NCI-H345 (cell line): ENCODE measurements at places on chromosomes 3 and 15.
A peak's percentile ranks its signal among the peaks of the same experiment; 100 is the strongest.

- DNase-seq: no peak
Measured at GRCh38 chr3:10721101-10721500, 94.9 kb upstream of the SLC6A11 start.

DNA sequence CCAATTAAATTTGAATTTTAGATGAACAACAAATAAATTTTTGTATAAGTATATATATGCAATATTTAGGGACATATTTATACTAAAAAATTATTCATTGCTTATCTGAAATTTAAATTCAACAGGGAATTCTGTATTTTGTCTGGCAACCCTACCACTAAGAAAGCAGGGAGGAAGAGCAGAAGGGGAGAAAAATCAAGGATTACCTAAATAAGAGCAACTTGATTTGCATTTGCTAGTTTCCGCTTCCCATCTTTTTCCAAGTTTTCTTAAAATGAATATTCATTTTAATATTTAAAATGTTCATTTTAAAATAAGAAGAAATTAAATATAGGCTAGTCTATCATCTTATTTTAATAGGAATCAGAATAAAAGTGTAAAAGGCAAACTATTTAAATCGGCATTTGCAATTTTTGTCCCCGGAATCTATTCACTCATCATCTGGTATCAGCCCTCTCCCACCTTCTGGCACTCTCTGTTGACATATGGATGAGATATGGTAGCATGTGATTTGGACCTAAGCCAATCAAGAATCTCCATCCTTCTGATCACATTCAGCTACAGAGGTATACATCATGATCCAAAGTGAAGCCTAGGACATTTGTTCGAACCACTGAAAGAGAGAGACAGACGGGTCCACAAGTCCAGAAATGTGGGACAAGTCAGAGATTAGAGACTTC lies 82.6 kb downstream of the TRANK1 start:
- DNase-seq: no peak

- DNase-seq: no peak
Measured at GRCh38 chr3:17431484-17432045, 310.9 kb downstream of the TBC1D5 start.

- DNase-seq: no peak
Measured at GRCh38 chr3:65350801-65351476, 663.1 kb upstream of the ADAMTS9 start.

GRCh38 chr3:101848326-101848725 lies 988 bp upstream of the NFKBIZ start:
- DNase-seq: no peak

- no peak for DNase-seq
Measured at GRCh38 chr15:68197661-68198437, 7.3 kb downstream of the CALML4 start.

DNA sequence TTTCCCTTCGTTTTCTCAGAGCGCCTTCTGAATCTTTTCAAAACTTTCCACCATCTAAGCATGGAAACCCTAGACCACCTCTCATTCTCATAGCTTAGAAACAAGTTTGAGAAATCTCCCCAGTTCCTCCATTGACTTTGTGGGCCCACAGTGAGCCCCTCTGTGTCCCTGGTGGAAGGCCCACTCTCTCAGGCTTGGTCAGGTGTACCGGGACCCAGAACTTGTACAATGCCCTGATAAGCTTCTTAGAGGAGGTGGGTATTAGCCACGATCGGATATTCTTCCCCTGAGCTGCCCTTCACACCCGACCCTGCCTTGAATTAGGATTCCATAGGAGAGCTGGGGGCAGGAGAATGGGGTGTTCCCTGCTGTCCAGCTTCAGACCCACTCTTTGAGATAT lies at the start of gene SLC24A1:
SLC24A1 (plus strand) TSS at position 301 of the 400 bp plus-strand sequence. CDS start 2,143 bp downstream, outside the sequence.
- DNase-seq: no peak

GRCh38 chr15:68930268-68931022 lies at the start of gene SPESP1:
SPESP1 (plus strand) TSS chr15:68930525; CDS start chr15:68930654, 129 bp downstream.
- DNase-seq: no peak

DNA sequence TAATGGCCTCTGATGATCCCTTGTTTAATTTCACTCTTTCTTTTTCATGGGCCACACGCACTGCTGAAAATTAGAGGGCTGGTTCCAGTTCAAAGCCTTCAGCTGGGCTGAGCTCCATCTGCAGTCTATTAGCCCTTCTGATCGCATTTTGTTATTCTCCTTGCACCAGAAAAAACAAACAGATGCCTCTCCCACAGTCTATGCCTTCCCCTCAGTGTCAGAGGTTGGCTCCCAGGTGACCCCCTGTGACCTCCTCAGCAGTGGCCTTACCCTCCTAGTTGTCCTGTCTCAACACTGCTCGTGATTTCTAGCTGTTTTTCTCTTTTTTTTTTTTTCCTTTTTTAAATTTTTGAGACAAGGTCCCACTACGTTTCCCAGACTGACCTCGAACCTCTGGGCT lies 77.1 kb upstream of the PRTG start:
- peak; percentile 57 for DNase-seq

DNA sequence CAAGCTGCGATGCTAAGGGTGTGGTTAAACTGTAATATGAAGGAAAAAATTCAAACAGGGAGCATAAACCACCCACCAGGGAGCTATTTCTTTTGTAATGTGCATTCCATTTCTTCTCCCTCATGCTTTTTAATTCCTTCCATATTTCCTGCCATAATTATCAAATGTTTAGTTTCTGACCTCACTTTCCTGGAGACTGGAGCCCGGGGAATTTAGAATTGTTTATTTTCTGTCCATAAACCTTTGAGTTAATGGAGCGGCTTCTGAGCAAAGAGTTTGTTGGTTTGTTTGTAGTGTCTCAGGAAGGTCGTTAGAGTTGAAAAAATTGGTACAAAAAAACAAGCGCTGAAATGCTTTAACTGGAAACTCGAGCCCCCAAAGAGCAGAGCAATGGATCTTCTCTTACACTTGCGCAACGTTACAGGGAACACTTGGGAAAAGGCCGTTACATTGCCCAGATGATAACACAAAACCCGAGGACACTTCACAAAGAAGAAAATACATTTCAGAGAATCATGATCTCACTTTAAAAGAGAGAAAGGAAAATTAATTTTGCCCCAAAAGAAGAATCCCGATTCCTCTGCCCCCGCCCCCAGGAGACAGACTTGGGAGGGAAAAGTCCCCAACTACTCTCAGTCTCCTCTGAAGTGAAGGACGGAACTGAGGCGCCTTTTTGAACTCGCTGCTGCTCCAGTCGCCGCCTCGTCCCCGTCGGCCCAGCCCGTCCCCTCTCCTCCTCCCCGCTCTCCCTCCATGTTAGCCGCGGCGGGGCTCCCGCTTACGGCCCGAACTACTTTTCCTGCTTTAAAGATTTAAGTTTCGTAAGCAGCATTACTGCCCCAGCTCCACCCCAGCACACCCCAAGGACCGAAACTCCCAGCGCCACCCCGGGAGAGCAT lies 842 bp downstream of the FSTL1 start:
- no peak for DNase-seq
